ENCODE measurements at places on chromosomes 16 and 17.

DNA sequence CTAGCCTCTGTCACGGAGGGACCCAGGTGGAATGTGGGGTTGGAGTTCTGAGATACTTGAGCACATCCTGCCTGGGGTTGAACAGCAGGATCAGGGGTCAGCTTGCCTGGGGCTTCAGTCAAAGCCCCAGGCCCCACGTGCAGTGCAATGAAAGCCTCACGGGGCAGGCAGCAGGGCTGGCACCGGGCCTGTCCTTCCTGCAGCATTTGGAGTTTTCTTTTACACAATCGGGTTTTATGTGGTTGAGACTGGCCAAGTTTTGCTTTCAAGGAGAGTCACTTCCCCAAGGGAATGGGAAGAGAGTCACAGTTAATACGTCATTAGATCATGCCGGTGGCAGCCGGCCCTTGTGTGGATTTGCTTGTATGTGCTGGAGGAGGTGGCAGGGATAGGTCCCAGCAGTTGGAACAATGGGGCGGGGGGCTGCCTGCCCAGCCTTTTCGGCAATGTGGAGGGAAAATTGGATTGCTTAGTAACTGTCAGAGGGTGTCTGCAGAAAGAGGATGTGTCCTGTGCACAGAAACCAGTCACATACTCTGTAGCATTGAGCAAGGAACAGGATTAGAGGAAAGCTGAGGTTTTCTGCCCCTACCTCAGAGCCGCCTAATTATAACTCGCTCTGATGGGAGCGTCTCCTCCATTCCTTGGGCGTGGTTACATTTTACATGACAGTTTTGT, 4.5 kb downstream of the RMI2 start:
- DNase-seq = no peak

DNA sequence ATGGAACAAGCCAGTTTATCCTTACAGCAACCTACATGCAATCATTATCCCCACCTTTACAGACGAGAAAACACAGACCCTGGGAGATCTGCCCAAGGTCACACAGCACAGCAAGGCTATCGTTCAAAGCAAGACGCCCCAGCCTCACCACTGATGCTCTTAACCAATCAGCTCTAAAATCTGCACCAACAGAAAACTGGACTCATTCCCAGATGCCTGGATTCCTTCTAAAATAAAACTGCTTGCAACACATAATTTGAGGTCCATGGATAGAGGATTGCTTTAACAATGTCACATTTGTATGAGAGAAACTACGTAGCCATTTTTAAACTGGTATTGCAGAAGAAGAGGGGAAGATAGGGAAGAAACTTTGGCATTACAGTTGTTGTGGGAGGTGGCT, 6.8 kb downstream of the COTL1 start:
- no peak for DNase-seq

GRCh38 chr16:58498341-58499091, 1.4 kb upstream of the NDRG4 start:
- DNase-seq = no peak

GRCh38 chr17:70295731-70296130, 126.4 kb downstream of the KCNJ2 start:
- DNase-seq = no peak

GRCh38 chr17:32570081-32570396, 83.2 kb downstream of the CDK5R1 start:
- no peak for DNase-seq

Data from Caki2 (cell line).